ENCODE measurements at places on chromosomes 4 and X.

DNA sequence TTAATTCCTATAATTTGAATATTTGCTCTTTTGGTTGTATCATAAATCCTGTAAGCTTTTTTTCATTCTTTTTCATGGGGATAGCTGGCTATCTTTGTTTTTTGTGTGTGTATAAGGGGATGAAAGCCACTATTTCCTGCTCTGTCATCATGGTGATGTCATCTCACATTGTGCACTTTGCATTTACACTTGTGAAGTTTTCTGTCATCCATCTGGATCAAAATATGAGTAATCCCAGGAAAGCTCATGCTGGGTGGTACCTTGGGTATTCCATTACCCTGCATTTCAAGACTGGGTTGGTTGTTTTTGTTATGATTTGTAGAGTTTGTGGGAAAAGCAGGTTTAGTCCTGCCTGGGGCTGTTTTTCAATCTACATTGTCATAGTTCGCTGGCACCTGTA lies 367.3 kb downstream of the CHIC1 start:
- DNase-seq: no peak

GRCh38 chr4:150117629-150118028 lies 39.4 kb downstream of the DCLK2 start:
- no peak for DNase-seq

GRCh38 chrX:130263016-130263415 lies 5.7 kb downstream of the ZNF280C start:
- DNase-seq: no peak

DNA sequence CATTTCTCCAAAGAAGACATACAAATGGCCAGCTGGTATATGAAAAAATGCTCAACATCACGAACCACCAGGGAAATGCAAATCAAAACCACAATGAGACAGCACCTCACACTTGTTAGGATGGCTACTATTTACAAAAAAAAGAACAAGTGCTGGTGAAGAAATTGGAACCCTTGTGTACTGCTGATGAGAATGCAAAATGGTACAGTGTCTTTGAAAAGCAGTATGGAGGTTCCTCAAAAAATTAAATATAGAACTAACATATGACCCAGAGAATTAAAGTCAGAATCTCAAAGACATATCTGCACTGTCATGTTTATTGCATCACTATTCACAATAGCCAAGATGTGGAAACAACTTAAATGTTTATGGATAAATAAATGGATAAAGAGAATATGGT lies 20.9 kb downstream of the PAGE4 start:
- no peak for DNase-seq

DNA sequence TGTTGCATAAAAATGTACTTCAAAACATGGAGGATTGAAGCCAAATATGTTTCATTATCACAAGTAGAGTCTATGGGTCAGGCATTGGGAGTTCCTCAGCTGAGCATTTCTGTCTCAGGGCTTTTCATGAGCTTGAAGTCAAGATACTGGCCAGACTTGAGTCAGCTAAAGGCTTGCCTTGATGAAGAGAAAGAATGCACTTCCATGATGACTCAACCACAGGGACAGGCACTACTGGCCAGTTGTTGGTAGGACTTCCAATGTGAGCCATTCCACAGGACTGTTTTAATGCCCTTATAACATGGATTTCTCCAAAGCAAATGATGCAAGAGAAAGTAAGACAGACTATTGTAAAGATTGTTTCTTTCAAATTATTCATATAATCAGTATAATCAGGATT lies 895.6 kb downstream of the RAB28 start:
- DNase-seq: no peak

GRCh38 chr4:76592460-76592859 lies 157.4 kb downstream of the SHROOM3 start:
- DNase-seq: no peak

DNA sequence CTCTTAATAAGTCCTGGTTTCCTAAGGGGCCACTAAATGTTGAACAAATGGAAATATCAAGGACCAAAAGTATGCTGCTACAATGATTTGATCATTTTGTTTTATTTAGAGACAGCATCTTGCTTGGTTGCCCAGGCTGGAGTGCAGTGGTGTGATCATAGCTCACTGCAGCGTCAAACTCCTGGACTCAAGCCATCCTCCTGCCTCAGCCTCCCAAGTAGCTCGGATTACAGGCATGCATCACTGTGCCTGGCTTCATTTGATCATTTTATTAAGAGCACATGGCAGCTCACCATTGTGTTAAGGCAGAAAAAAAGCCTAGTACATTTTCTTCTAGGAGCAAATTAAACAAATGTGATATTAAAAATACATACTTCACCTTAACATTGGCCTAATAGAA lies 52.7 kb downstream of the DCLK2 start:
- no peak for DNase-seq

DNA sequence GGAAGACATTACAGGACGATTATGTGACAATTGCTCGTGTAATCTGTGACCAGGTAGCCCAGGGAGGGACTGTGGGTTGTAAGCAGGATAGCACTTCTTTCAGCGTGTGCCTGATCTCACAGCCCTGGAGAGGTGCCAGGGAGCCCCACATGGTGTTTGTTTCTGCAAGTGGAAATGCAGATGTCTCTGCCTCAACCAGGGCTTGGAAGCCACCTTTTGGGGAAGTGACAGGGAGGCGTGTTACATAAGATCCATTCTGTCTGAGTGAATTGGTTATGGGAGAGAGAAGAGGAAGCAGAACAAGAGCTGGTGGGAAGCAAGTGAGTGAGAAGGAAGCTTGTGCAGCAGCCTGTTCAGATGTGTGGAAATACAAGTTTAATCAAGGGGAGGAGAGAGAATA lies 104.5 kb upstream of the GATB start:
- DNase-seq: no peak

DNA sequence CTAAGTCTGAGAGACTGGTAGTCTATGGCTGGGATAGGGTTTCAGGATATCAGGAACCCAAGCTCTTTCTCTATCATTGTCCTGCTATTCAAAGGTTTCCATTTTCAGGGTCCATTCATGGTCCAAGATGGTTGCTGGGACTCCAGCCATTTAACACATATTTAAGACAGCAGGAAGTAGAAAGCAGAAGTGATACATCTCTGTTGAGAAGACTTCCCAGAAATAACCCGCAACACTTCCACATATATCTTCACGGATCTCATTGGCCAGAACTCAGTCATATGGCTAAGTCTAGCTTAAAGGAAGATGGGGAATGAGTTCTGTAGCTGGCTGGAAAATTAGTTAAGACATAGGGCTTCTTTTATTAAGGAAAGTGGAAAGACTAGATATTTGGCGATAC lies 23.8 kb downstream of the CTSO start:
- no peak for DNase-seq

DNA sequence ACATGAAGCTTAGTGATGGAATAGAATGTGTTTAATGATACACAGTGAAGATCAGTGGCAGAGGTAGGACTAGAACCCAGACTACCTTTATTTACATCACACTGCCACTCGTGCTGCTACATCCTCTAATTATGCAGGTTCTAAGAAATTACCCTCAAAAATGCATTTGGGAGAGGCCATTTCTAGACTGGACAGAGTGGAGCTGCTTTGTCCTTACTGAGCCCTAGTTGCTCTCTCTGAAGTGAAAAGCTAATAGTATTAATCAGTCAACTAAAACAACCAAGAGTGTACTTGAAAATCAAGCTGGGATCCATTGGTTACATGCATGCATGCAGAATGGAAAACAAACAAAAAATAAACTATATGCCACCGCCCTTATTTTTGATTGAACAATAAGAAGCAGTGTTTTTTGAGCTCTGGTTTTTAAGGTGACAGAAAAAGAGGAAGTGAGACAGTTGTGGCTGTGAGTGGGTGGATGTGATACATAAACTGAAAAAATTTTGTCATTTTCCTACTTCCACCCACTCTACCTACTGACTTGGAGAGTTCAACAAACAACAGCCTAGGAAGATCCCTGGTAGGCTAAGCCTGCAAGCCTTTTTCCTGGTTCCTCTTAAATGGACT lies 6.8 kb upstream of the VSIG4 start:
- DNase-seq: no peak

DNA sequence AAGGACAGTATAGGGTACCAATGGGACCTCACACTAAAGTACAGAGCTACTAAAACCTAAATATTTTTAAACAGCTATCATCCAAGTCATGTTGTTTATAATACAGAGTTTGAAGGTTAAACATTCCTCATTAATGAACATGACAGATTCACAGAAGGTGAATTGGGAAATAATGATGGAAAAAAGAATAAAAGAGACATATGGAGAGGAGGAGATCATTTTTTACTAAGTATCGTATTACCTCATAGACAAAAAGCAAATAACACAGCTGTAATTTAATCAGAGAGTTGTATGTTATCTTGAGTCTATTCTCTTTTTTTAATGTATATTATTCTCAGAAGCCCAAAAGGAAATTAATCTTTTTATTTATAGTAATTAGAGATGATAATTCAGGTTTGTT lies 7.9 kb downstream of the PLK4 start:
- DNase-seq: no peak

DNA sequence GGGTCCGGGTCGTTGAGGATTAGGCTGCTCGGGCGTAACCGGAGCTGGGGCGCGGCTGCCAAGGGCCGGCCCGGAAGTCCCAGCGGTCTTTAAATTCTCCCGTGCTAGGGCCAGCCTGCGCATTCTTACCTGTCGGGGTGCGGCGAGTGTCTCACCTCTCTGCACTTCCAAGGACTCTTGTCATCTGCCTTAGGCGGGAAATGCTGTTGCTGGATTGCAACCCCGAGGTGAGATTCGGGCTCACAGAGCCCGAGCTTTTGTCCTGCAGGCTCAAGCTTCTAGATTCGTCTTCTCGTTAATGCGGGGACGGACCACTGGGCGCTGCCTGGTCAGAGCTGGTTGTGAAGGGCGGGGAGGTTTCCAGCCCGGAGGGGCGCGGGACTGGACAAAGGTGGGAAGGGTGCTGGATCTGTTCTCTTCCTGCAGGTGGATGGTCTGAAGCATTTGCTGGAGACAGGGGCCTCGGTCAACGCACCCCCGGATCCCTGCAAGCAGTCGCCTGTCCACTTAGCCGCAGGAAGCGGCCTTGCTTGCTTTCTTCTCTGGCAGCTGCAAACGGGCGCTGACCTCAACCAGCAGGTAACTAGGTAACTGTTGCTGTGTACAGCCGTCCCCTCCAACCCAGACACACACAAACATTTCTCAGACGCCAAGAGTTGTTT lies at the start of gene ANKRD37:
Gene ANKRD37, plus strand, starts transcription at position 118 of the 662 bp plus-strand sequence. Its CDS starts 83 bp downstream, at position 201.
- no peak for DNase-seq

DNA sequence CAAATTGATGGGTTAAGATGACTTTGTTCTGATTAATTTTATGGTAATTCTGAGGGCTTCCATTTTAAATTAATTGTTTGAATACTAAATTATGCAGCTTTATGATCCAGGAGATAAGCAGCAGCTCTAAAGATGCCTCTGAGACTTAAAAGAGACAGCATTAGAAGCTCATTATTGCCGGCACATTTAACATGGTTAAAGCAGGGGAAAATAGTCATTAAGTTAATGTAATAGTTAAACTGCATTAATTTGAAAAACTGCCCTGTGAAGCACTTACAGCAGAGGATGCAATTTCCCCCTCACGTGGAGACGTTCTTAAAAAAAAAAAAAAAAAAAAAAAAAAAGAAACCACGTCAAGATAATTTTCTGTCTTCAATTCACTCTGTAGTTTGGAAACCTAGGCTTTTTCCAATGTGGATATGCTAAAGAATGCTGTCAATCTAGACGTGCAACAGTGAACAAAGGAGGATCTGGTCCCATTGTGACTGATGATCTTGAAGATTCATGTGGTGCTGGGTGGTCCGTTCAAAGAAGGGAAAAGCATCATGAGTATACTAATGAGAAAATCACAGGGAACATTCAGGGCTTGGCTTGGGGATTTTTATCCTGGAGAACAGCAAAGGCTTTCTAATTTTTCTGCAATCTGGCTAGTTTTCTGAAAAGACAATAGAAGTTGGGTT lies 440.6 kb upstream of the HS3ST1 start:
- DNase-seq: no peak

DNA sequence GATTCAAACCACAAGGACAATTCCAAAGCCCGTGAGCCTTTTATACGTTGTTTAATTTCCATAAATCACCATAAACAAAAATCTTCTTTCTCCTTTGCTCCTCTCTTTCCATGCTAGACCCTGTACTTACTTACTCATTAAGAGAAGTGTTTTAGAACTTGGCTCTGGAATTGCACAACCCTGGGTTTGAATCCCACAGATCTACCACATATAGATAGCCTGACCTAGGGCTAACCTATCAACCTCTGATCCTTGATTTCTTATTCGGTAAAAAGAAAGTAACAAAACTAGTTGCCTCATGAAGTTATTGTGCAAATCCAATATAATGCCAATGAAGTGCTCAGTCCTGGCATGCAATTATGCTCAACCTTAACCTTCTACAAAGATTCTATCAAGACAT lies 68.8 kb downstream of the ZAR1 start:
- DNase-seq: no peak

GRCh38 chr4:114663083-114663482 lies 64.5 kb downstream of the UGT8 start:
- no peak for DNase-seq

GRCh38 chr4:30789219-30789671 lies 69.1 kb downstream of the PCDH7 start:
- no peak for DNase-seq

GRCh38 chrX:55702671-55703070 lies 14.9 kb upstream of the RRAGB start:
- no peak for DNase-seq

- DNase-seq: no peak
These were observed 295.9 kb upstream of the CASK start for GRCh38 chrX:42219231-42219630.

DNA sequence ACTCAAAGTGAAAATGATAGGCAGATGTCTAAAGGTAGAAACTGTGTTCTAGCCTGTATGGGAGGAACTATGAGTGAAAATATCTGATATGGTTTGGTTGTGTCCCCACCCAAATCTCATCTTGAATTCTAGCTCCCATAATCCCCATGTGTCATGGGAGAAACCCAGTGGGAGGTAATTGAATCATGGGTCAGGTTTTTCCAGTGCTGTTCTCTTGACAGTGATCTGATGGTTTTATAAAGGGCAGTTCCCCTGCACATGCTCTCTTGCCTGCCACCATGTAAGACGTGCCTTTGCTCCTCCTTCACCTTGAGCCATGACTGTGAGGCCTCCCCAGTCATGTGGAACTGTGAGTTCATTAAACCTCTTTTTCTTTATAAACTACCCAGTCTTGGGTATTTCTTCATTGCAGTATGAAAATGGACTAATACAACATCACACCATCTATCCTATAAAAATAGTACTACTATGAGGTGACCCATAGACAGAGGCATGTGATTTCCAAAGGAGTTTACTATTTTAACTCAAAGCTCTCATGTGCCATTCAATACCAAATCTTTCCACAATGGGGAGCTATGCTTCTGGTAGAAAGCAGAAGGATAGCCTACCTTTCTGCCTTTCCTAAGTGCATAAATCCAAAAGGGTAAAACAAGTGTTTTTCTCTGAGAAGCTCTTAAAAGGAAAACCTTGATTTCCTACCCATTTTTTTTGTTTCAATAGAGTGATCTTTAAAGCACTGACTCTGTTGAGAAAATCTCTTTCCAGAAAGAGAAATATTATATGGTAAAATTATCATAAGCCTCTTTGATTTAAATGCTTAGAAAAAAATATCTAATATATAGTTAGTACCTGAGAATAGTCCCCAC lies 38.8 kb downstream of the SEC31A start:
- DNase-seq: no peak

All from GM04503 (cell line).